ENCODE measurements at places on chromosomes 12 and 14. TPM values are rescaled to one million over a fixed set of nuclear protein-coding genes. Genes with fewer than 3 reads are reported as not detected.
A peak's percentile ranks its signal among the peaks of the same experiment; 100 is the strongest.

- H3K36me3 ChIP-seq = no peaks in the 10 kb centered on the region
- H3K27me3 ChIP-seq = no peaks in the 10 kb centered on the region
- H3K4me3 ChIP-seq = no peak overlapping the region
- no peaks in the 10 kb centered on the region for H3K4me1 ChIP-seq
These were observed 164.9 kb downstream of the NAV3 start for GRCh38 chr12:77995436-77996167.

DNA sequence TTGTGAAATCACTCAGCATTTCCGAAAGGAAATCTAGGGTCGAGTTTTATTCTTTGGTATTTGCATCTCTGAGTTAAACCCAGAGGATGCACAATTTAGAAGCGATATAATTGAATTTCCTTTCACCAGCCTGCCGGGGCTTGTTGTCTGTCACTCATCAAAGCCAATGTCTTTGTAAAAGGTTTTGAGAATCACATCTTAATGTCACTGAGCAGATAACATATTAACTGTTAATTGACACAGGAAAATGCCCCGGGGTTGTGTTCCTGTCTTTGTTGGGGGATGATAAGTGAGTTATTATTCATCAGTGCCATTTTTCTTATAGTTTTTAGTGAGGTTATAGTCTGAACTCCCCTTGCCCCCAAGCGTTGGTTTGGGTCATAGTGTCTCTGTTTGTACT lies 73.4 kb downstream of the DUSP6 start:
- peaks cover 1% of the 10 kb centered on the region for H3K27me3 ChIP-seq
- no peak overlapping the region for H3K4me3 ChIP-seq
- no peaks in the 10 kb centered on the region for H3K36me3 ChIP-seq
- H3K27ac ChIP-seq = no peak overlapping the region

- DNase-seq = no peak
- H3K27me3 ChIP-seq = no peaks in the 10 kb centered on the region
- H3K36me3 ChIP-seq = no peaks in the 10 kb centered on the region
These were observed 239.3 kb downstream of the ALG10B start for GRCh38 chr12:38555620-38556591.

GRCh38 chr12:53251477-53252348 lies 16.4 kb upstream of the ESPL1 start:
- H3K27me3 ChIP-seq = no peaks in the 10 kb centered on the region
- peaks cover 40% of the 10 kb centered on the region for H3K4me1 ChIP-seq
- peak overlapping the region; percentile 83 for H3K27ac ChIP-seq
- H3K36me3 ChIP-seq = peaks cover 11% of the 10 kb centered on the region

- peaks cover 60% of the 10 kb centered on the region for H3K27me3 ChIP-seq
- no peak overlapping the region for H3K27ac ChIP-seq
- H3K4me3 ChIP-seq = no peak overlapping the region
- DNase-seq = peak; percentile 39
These were observed 5.3 kb downstream of the BHLHE41 start for GRCh38 chr12:26119391-26119989.

Gene LRTM2
- total RNA-seq = not detected

- H3K36me3 ChIP-seq = no peaks in the 10 kb centered on the region
- H3K27ac ChIP-seq = no peak overlapping the region
- DNase-seq = no peak
- no peaks in the 10 kb centered on the region for H3K27me3 ChIP-seq
- no peaks in the 10 kb centered on the region for H3K4me1 ChIP-seq
- no peak overlapping the region for H3K4me3 ChIP-seq
These were observed 202.2 kb upstream of the HMGA2 start for GRCh38 chr12:65622056-65622455.

Gene USP44
- total RNA-seq = 1.4 TPM

DNA sequence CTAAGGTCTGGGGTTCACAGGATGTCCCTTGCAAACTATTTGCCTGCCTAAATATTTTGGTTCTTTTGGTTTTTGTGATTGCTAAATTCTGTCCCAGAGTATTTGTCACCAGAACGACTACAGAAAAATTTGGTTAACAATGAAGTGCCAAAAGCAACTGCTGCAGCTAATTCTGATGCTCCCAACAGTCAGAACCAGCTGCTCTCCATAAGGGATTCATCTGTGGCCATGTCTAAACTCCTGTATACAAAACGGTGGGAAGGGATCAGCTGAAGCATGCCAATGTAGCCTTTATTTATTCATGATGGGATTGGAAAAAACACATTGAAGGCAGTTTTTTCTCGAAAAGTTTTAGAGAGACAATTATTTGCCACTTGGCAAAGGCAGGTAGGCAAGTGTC lies 29.3 kb upstream of the PELI2 start:
- H3K36me3 ChIP-seq = no peaks in the 10 kb centered on the region
- no peak overlapping the region for H3K4me3 ChIP-seq
- H3K4me1 ChIP-seq = no peaks in the 10 kb centered on the region
- peaks cover 2% of the 10 kb centered on the region for H3K27me3 ChIP-seq
- DNase-seq = no peak
- no peak overlapping the region for H3K27ac ChIP-seq

- H3K27ac ChIP-seq = no peak overlapping the region
- no peak overlapping the region for H3K4me3 ChIP-seq
- DNase-seq = no peak
- no peaks in the 10 kb centered on the region for H3K27me3 ChIP-seq
- H3K4me1 ChIP-seq = peaks cover 35% of the 10 kb centered on the region
These were observed 50.5 kb upstream of the PNMA1 start for GRCh38 chr14:73764406-73765280.

Gene AJUBA
- 0.54 TPM for total RNA-seq

DNA sequence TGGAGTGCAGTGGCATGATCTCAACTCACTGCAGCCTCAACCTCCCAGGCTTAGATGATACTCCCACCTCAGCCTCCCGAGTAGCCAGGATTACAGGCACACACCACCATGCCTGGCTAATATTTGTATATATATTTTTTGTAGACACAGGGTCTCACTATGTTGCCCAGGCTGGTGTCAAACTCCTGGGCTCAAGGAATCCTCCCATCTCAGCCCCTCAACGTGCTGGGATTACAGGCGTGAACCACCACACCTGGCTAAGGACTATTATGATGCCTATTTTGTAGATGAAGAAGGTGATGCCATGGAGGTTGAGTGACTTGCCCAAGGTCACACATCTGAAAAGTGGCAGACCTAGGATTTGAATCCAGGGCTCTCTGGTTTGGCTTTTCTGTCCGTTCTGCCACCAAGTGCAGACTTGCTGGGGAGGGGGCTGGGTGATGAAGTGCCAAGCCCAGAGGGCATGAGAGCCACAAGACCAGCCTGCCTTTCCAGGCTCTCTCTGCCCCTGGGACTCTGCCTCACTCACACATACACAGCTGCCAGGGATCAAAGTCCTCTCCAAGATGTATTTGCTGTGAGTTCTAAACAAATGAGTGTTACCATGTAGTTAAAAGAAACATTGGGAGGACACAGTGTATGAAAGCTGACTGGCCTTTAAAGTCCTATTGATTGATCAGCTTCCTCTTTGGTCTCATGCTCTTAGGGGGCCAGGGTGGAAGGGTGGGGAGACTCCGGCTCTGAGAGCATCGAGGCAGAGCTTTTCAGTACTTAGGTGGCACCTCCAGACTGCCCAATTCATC lies 21.3 kb upstream of the RBM19 start:
- H3K4me3 ChIP-seq = no peak overlapping the region
- peaks cover 5% of the 10 kb centered on the region for H3K27me3 ChIP-seq
- no peaks in the 10 kb centered on the region for H3K36me3 ChIP-seq
- no peak for DNase-seq

Gene SOCS4
- 28.5 TPM for total RNA-seq

DNA sequence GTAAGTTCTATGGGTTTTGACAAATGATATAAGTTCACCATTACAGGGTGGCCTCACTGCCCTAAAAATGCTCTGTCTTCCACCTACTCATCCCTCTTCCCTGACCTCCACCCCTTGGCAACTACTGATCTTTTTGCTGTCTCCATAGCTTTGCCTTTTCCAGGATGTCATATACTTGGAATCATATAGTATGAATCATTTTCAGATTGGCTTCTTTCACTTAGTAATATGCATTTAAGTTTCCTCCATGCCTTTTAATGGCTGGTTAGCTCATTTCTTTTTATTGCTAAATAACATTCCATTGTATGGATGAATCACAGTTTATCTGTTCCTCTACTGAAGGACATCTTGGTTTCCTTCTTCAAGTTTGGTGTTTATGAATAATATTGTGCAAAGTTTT lies 14.0 kb upstream of the PEX5 start:
- peaks cover 18% of the 10 kb centered on the region for H3K27me3 ChIP-seq
- no peaks in the 10 kb centered on the region for H3K4me1 ChIP-seq
- H3K4me3 ChIP-seq = no peak overlapping the region

DNA sequence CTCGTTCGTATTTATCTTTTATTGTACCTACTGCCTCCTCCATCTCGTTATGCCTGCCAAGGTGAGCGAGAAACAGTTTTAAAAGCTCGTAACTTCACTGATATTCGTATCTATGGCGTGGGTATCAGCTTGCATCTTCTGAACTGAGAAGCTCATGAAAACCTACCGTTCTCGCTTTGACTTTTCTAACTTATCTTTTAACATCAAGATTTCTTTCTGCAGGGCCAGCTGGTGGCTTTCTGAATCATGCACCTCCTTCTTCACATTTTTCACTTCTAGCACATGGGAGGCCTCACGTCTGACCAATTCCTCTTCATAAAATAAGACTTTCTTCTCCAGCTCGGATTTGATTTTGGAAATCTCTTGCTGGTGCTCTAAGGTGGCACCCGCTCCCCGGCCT lies 45.8 kb downstream of the AMN start:
- H3K4me1 ChIP-seq = no peaks in the 10 kb centered on the region
- H3K27ac ChIP-seq = no peak overlapping the region
- peaks cover 5% of the 10 kb centered on the region for H3K36me3 ChIP-seq
- H3K27me3 ChIP-seq = no peaks in the 10 kb centered on the region
- no peak for DNase-seq

DNA sequence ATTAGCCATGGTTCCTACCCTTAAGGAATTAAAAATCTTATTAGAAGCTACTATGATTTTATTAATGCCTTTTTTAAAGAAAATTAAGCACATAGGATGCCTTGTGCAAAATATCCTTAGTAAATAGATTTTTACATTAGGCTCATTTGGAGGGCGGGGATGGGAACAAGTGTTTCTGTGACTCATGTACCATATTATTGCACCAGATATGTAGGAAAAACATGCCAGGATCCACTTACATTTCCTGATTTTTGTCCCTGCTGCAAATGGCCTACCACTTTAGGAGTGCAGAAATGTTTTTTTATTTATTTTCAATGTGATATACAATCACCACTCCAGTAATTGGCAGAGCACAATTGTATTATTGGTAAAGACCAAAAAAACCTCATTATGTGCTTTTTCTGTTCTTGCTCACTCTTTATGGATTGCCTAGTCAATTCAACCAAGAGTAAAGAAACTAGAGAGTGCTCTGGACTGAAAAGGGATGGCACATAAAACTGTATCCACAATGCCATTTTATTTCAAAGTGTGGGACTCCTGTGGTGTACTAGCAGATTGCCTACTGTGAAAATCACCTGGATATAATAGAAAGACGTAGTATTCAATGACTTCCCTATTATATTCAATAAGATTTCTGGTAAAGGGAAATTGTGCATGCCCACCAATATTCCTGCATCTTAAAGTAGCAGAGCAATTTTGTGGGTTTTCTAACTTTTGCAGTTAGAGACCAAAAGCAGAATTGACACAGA lies 86.9 kb downstream of the ANO6 start:
- H3K4me1 ChIP-seq = no peaks in the 10 kb centered on the region
- H3K4me3 ChIP-seq = no peak overlapping the region
- H3K27me3 ChIP-seq = no peaks in the 10 kb centered on the region
- no peak overlapping the region for H3K27ac ChIP-seq

Measured in CD4-positive, CD25-positive, alpha-beta regulatory T cell (primary cell).